Esophagus squamous epithelium (tissue), 5 donors: ENCODE measurements at places on chromosomes 4 and X. TPM values are rescaled to one million over a fixed set of nuclear protein-coding genes. Genes with fewer than 3 reads are reported as not detected.

PNMA6F gene
- total RNA-seq: not detected

PGRMC1 gene
- total RNA-seq: 57.2 TPM

GRCh38 chr4:112636688-112637551, at the start of the genes LARP7 and ZGRF1:
TSS of gene LARP7 (plus strand) at chr4:112637143. CDS start at chr4:112644670, 7,527 bp downstream.
TSS of gene ZGRF1 (minus strand) at chr4:112636909. CDS start at chr4:112633176, 3,733 bp downstream.
- peak; percentile 96 for DNase-seq

DNA sequence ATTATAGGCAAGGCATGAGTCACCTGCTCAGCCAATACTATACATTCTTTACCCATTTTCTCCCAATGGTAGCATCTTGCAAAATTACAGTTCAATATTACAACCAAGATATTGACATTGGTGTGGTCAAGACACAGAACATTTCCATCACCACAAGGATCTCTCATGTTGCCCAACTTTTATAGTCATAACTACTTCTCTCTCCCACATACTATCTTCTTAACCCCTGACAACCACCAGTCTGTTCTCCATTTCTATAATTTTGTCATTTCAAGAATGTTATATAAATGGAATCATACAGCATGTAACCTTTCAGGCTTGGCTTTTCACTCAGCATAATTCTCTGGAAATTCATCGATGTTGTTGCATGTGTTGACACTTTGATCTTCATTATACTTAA, 144.9 kb downstream of the ENOX2 start:
- no peak for DNase-seq

- DNase-seq: no peak
These were observed 53.6 kb downstream of the LIN54 start for GRCh38 chr4:82957045-82957444.
